ENCODE measurements at places on chromosomes 1 and 21. TPM values are rescaled to one million over a fixed set of nuclear protein-coding genes. Genes with fewer than 3 reads are reported as not detected.

GRCh38 chr1:82994616-82995263 is 1004.2 kb downstream of the TTLL7 start:
- no peak for DNase-seq

DNA sequence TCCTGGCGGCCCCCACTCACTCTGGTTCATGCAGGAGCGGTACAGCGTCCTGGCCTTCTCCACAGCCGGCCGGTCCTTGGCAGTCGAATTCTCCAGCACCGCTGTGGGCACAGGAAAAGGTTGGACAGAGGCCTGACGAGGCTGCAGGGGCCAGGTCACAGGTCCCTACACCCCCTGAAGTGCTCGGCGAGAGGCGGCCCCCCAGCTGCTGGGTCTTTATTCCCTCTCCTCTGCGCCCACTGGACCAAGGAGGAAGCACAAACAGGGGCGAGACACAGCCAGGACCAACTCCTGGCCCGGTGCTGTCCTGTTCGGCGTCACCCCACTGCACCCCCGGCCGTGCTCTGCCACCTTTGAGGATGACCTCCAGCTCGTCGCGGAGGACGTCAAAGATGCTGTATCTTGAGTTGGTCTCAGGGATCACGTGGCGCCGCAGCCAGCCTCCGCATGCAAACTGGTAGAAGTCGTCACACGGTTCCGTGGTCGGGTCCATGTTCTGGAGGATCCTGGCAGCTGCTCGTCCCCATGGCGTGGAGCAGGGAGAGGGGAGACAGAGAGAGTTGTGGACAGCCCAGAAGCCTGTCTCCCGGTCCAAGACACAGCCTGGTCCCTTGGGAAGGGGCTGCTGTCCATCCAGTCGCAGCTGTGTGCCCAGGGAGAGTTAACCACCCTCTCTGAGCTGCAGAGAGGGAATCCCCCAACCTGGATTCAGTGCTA is 22.9 kb downstream of the PRXL2B start:
- peak; percentile 9 for DNase-seq

Gene AIRE
- polyA plus RNA-seq, result 0.17 TPM

Gene TRNAU1AP
- polyA plus RNA-seq, result 10.8 TPM

DNA sequence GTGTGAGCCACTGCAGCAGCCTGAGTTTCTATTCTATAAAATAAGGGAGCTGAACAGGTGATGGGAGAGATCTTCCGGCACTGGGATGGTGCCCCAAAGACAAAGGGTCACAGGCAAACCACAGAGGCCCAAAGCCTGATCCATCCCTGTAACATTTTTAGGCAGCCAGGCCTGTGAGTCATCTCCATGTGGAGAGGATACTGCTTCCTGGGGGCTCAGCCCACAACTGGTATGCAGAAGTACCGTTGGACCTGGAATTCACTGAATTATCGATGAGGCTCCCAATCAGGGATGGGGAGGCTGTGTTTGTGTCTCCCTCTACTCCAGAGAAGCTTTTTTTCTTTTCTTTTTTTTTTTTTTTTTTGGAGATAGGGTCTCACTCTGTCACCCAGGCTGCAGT is 48.8 kb upstream of the WASF2 start:
- no peak for DNase-seq

Gene TACSTD2
- 0.34 TPM for polyA plus RNA-seq

- no peak for DNase-seq
Observed at GRCh38 chr1:47764461-47765046, 232.6 kb downstream of the TRABD2B start.

DNA sequence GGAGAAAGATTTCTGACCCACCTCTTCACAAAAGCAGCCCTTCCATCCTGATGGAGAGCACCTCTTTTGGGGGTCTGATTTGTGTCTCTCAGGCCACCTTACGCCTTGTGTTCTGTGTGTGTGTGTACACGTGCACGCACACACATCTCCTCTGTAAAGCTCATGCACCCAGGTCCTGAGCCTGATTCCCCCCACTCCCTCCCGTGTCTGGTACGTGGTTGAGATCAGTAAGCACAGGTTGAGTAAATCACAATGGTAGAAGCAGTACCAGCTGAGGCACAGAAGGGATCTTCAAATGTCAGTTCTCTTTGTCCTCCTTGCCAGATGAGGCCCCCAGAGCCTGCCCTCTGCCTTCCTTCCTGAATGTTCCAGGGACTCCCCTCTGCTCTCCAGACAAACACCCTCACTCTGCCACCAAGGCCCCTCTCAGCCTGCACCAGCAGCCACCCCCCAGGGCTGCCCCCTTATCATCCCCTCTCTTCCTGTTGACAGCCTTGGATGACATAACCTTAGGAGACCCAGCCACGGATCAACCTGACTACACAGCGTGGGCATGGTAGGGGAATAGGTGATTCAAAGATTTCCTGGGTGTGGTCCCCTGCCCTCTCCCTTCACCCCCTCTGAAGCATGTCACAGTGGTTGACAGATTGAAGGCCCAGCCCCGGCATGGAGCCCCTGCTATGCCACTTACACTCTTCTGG is 112.8 kb downstream of the HIVEP3 start:
- DNase-seq, result no peak

DNA sequence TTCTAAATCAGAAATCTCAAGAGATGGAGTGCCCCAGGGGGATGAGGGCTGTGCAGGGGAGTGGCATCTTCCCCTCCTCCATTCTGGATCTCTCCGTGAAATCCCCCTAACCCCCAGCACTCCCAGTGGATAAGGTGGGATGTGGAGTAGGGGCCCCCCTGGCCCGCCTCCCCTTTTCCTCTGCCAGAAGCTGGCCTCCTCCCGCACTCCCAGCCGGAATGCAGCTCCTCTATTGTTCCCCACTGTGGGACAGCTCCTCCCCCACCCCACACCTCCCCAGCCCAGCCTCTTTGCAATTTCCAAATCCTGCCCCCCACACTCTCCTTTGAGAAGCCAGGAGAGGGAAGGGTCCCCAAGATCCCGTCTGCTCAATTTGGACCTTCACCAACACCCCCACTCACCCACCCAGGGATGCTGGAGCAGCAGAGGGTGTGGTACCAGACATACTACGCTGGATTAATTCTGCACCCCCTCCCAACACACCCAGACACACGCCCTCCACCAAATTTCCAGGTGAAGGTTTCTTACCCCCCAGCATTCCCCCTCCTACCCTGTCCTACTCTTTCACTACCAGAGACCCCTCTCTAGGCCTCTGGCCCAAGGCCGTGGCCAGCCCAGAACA is 1.9 kb downstream of the MEX3A start:
- DNase-seq, result no peak

DNA sequence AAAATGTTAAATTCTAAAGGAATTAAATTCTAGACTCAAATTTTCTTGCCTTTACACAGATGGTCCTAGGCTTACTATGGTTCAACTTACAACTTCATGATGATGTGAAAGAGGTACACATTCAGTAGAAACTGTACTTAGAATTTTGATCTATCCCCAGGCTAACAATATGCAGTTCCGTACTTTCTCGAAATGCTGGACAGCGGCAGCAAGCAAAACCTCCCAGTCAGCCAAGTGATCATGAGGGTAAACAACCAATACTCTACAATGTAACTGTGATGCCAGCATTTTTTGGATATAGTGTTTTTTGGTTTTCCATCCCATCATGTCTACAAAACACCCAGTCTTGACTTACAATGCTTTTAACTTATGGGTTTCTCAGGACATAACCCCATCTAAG is 25.7 kb downstream of the VAV3 start:
- no peak for DNase-seq

DNA sequence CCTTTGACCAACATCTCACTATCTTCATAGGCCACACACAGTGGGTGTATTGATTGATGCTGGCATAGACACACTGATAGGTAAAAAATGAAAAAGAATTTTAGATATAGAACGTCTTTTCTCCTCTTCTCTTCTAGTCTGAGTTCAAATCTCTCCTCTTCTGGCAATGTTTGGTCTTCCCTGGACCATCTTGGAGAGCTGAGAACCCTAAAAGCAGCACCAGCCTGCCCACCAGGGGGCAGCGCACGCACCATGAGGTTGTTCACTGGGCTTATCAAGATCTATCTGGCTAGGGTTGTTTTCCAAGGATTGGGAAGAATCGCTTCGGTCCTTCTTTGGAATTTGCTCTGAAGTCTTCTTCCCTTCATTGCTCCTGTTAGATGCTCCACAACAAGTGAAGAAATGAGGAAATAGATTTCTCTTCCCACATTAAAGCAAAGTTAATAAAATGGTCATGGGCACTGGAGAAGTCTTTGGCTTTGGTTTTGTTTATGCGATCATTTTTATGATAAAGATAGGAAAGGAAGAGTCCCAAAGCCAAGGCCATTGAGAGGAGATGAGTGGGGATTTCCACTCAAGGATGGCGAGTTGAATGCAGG is 104.0 kb upstream of the OLIG2 start:
- no peak for DNase-seq

- no peak for DNase-seq
Observed at GRCh38 chr21:39968010-39968409, 100.8 kb downstream of the PCP4 start.

GRCh38 chr1:206935491-206936067 is 10.7 kb downstream of the PIGR start:
- no peak for DNase-seq

GRCh38 chr1:219347921-219348391 is 174.3 kb downstream of the LYPLAL1 start:
- DNase-seq, result peak; percentile 67

DNA sequence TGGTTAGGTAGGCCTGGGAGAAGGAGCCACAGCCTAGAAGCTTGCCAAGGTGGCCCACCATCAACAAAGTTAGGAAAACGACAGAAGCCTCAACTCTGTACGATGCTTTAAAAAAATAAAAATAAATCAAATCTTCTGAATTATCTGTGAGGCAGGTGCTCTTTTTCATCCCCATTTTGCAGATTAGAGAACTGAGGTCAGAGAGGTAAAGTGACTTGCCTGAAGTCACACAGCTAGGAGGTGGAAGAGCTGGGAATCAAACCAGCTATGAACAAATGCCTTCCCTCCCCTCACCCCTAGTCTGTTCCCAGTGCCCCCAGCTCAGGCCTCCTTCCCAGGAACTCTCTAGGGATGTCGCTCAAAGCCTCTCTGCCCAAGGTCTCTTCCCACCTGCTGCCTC is 30.4 kb downstream of the EPHA2 start:
- DNase-seq, result peak; percentile 5

Gene NTNG1
- not detected for polyA plus RNA-seq

GRCh38 chr1:181091309-181092040 is 3.0 kb downstream of the IER5 start:
- no peak for DNase-seq

Gene MYBPH
- polyA plus RNA-seq, result 39.1 TPM

- DNase-seq, result no peak
Observed at GRCh38 chr1:231218078-231218477, 22.9 kb upstream of the GNPAT start.

Gene LRRIQ3
- 0.44 TPM for polyA plus RNA-seq

Gene MYOM3
- polyA plus RNA-seq, result 86.7 TPM

DNA sequence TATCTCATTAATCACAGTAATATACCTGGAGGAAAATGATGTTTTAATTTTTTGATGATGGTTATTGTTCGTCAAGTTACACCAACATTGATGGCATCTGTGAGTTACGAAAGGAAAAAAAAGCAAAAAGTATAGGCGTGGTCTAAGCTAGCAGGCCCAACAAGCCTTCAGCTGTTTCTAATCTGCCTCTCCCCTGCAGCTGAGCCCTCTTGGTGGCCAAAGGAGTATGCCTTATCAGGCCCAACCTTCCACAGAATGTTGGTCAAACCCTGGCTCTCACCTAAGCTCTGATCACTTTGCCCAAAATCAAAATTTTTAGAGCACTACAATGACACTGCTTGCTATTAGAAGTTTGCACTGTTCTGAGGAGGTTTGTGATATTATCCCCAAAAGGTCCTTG is 4.9 kb downstream of the C1orf105 start:
- DNase-seq, result no peak

Gene RAB42
- polyA plus RNA-seq, result 0.21 TPM

Gene ATP1A2
- 194 TPM for polyA plus RNA-seq

Gene CD1B
- 0.03 TPM for polyA plus RNA-seq

Gene IL20
- not detected for polyA plus RNA-seq

Measured in psoas muscle (tissue), 8 donors.